GM06990 (cell line): ENCODE measurements at places on chromosomes 5 and 9.

DNA sequence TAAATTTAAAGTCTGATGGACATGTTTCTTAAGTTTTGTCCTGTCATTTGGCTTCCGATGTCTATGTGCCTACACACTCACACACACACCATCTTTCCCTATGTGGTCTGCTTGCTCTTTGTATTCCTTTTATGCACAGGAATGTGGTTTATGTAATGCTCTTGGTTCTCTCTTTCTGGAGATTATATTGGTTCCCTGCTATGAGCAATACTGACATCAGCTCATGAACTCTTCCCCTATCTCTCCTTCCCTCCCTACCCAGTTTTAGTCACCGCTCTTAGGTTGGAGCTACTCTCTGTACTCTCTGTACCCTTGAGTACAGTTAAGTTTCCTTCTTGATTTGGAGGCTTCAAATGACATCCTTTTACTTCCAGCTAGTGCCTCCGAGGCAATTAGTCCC is 77.9 kb upstream of the MVB12B start:
- no peak for DNase-seq

DNA sequence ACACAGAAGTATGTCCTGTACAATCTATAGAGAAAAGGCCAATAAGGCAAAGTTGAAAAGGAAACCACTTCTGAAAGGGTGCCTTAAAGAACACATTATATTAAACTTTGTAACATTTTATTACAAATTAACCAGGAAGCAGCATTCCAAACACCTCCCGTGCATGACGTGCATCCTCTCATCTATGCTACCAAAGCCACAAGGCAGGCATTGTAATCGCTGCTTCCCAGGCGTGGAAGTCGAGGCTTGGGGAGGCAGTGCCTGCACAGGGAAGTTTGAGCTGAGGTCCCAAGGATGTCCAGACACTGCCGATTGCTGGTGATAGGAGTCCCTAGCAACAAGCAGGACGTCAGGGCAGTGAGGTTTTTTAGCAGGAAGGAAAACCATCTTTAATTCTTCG is 44.3 kb upstream of the BARHL1 start:
- no peak for DNase-seq

DNA sequence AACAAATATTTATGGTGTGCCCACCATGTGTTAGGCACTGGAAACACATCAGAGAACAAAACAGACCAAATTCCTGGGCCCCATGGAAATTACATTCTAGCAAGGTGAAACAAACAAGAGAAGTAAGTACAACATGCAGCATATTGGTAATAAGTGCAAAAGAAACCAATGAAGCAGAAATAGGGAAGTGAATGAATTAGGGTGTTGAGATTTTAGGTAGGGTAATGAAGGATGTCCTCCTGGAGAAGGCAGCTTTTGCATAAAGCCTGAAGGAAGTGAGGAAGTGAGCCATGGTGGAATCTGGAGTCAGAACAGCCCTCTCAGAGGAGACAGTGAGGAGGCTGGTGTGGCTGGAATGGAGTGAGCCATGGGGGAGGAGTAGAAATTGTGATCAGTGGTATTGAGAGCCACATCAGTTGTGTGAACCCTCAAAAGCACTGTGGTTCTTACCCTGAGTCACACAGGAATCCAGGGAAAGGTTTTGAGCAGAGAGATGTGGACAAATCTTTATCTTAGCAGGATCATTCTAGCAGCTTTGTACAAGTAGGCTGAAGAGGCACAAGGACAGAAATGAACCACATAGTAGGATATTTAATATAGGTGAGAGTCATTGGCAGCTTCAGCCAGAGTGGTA is 52.7 kb upstream of the ARL15 start:
- no peak for DNase-seq

GRCh38 chr9:115210699-115211098 is 92.7 kb upstream of the TNC start:
- no peak for DNase-seq

DNA sequence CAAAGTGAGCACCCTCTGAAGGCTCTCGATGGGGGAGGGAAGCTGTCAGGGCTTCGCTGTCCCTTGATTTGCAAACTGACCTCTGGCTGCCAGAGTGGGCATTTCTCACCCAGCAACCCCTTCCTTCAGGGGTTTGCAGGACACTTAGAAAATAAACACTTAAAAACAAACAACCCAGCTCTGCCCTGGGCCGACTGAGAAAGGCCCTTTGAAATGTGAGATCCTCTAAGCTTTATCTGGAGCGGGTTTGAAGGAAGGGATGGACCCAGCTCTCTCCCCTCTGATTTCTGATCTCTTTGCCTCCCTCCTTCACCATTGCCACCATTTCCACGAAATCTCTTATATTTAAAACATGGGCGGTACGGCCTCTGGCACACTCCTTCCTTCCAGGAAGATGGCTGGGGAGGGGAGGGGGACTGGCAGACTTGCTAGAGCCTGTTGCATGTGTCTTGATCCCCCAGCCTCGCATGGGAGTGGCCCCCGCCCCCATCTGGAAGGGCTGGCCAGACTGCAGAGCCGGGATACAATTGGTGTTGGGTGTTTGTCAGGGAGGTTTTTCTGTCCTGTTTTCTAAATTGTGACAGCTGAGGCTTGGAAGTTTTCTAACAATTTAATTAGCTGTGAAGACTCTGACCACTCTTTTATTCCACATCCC is 20.2 kb downstream of the OLFM1 start:
- no peak for DNase-seq

GRCh38 chr9:116156621-116157314 is 3.2 kb downstream of the PAPPA start:
- no peak for DNase-seq

DNA sequence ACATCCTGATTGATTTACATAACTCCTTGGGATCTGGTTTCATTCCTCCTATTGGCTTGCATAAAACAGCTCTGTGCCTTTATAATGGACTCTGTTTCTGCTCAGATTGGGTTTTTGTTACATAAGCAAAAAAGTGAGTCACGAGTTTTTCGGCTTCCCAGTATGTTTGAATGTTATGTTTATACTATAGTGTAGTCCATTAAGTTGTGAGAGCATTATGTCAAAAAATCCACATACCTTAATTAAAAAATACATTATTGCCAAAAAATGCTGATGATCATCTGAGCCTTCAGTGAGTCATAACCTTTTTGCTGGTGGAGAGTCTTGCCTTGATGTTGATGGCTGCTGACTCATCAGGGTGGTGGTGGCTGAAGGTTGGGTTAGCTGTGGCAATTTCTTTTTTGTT is 144.6 kb downstream of the CCDC171 start:
- no peak for DNase-seq

GRCh38 chr5:126982926-126983873 is 47.2 kb downstream of the MARCHF3 start:
- no peak for DNase-seq

DNA sequence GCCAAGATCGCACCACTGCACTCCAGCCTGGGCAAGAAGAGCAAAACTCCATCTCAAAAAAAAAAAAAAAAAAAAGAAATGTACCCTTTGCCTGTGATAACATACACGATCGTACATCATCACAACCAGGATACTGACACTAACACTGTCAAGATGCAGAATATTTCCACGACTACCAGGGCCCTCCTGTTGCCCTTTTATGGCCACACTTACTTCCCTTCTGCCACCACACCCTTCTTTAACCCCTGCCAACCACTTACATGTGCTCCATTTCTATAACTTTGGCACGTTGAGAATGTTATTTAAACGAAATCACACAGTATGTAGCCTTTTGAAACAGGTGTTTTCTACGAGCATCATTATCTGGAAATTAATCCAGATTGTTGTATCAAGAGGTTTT is 69.0 kb upstream of the OTULINL start:
- DNase-seq = no peak

GRCh38 chr5:1155191-1156032 is 43.5 kb upstream of the SLC12A7 start:
- no peak for DNase-seq

- no peak for DNase-seq
These were observed 128.3 kb upstream of the C9orf72 start for GRCh38 chr9:27701587-27701986.

GRCh38 chr5:117204926-117205869 is 630.6 kb upstream of the SEMA6A start:
- DNase-seq = no peak

GRCh38 chr9:87503927-87504326 is 6.3 kb downstream of the DAPK1 start:
- DNase-seq = no peak
